ENCODE measurements at places on chromosomes 11 and 22.

DNA sequence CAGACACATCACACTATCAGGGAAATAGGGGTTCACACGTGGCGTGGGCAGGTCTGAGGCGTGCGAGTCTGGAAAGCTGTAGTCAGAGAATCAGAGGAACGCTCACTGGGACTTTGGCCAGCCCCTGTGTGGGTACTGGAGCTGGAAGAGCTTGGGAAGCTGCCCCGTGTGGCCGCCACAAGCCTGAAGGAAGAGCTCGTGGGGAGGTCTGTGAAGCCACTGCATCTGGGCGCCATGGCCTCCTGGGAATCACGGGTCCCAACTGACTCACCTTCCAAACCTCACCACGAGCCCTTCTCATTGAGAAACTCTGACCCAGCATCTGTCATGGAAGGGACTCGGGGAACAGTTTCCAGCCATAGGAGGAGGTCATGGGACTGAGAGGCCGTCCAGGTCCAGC, 5.9 kb upstream of the MRGPRF start:
- DNase-seq: no peak

- DNase-seq: no peak
Measured at GRCh38 chr11:95306801-95307200, 75.8 kb upstream of the SESN3 start.

GRCh38 chr22:21903283-21903682, 35.8 kb upstream of the MAPK1 start:
- no peak for DNase-seq

DNA sequence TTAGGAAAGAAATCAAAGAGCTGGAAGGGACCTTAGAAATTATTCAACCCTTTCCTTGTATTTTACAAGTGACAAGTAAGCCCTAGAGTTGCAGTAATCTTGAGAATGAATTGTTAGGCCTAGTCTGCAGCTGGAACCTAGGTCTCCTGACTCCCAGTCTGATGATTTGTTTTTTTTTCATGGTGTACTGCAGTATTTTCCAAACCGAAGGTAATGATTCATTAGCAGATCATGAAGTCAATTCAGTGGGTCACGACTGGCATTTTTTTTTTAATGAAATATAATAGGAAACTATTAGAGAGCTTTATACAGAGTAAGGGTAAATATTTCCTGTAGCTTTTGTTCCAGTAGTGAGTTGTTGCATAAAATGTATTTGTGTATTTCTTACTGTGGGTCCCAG, 42.8 kb downstream of the EXT2 start:
- DNase-seq: no peak

DNA sequence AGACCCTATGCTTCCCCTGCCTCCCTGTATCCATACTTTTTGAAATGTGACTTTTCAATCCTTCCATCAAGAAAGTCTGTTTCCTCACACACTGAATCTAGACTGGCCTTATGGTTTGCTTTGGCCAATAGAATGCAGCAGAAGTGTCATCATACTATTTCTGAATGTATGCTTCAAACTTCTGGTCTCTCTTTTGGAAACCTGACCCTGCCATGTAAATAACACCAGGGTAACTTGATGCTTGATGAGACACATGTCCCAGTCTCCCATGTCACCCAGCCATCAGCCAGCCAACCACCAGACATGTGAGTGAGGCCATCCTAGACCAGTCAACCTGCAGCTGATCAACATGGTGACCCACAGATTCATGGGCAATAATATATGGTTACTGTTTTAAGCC, 29.7 kb upstream of the CAVIN3 start:
- no peak for DNase-seq

- DNase-seq: no peak
Measured at GRCh38 chr11:34957206-34957605, 40.8 kb downstream of the PDHX start.

GRCh38 chr11:131353766-131354165, 16.6 kb upstream of the NTM start:
- no peak for DNase-seq

- no peak for DNase-seq
Measured at GRCh38 chr11:26199331-26200095, 132.4 kb upstream of the ANO3 start.

- no peak for DNase-seq
Measured at GRCh38 chr11:83374311-83374710, 88.1 kb upstream of the CCDC90B start.

DNA sequence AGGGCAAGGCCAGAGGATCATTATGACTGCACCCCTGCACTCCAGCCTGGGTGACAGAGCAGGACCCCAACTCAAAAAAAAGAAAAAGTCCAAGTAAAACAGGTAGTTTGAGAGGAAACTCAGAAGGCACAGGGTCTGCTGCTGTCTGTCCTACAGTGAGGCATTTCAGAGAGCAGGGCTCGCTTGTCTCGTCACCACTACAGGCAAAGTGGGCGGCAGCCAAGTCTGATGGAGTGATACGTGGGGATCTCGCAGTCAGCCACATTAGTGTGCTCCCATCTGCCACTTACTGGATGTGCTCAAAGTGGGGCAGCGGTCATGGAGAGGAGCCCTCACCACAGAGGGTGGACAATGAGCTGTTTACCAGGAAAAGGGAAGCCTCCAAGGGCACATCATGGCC, 42.1 kb downstream of the PI4KA start:
- no peak for DNase-seq

DNA sequence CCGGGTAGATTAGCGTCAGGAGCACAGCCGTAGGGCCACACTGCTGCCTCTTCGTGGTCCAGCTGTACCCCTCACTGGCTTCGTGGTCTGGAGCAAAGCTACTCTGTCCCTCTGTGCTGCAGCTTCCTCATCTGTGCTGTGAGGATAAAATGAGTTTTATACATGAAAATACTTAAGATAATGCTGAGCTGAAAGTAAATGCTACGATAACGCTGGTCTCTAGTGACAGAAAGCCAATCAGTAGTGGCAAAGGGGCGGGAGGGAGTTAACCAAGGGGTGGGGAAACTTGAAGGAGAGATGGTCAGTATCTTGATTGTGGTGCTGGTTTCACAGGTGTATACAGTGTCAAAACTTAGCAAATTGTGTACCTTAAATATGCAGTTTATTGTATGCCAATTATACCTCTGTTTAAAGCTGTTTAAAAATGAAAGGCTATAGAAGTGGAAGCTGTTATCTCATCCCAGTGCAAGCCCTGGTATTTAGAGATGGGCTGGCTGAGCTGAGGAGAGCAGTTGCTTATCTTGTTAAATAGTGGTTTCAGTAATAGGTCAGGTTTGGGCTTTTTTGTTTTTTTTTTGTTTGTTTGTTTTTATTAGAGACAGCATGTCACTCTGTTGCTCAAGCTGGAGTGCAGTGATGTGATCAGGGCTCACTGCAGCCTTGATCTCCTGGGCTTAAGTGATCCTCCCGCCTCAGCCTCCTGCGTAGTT, 36.7 kb downstream of the ACO2 start:
- DNase-seq: no peak

- DNase-seq: no peak
Measured at GRCh38 chr11:37948258-37948657, 1350.2 kb upstream of the RAG2 start.

DNA sequence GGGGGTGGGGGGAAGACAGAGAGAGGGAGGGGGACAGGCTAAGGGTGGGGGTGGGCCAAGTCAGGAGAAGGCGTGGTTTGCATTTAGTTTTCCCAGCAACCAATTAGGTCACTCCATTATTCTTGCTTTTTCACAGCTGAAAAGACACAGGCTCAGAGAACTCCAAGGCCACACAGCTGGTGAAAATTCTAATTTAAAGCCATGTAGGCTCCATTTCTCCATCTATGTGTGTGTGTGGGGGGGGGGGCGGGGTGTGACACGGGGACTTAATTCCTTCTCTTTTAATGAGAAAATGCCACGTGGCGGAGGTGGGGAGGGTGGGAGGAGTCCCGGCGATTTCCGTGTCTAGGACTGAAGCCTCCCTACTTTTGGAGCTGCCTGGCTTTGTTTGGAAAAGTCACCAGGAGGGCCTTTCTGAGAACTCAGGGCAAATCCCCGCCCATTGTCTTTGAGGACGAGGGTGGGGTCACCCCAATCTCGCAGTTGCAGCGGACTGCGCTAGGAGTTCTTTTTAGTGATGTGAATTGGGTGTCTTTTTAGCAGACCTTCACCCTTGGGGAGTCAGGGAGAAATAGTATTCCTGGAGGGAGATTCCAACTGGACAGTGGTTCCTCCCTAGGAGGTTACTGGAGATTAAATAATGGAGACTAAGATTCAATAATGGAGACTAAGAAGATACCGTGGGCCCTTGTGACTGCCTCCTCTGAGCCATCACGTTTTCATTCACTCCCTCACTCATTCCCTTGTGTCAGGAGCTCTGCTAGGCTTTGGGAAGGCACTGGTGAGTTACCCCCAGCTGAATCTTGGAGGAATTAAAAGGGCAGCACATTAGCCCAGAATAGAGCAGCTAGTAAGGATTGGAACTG, 36.4 kb upstream of the PTPRJ start:
- DNase-seq: no peak

GRCh38 chr22:23036684-23037428, 33.5 kb upstream of the GNAZ start:
- peak; percentile 77 for DNase-seq

DNA sequence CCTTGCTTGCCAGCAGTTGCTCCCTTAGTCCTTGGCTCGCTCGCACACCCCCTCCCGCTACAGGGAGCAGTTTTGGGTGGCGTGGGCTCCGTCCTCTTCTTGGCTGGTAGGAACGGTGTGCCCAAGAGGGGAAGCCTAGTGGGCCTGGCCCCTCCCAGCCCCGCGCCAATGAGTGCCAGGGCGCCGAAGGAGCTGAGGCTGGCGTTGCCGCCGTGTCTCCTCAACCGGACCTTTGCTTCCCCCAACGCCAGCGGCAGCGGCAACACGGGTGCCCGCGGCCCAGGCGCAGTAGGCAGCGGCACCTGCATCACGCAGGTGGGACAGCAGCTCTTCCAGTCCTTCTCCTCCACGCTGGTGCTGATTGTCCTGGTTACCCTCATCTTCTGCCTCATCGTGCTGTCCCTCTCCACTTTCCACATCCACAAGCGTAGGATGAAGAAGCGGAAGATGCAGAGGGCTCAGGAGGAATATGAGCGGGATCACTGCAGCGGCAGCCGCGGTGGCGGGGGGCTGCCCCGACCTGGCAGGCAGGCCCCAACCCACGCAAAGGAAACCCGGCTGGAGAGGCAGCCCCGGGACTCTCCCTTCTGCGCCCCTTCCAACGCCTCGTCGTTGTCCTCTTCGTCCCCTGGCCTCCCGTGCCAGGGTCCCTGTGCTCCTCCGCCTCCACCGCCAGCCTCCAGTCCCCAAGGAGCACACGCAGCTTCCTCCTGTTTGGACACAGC, 1.6 kb downstream of the C11orf87 start:
- peak; percentile 46 for DNase-seq

DNA sequence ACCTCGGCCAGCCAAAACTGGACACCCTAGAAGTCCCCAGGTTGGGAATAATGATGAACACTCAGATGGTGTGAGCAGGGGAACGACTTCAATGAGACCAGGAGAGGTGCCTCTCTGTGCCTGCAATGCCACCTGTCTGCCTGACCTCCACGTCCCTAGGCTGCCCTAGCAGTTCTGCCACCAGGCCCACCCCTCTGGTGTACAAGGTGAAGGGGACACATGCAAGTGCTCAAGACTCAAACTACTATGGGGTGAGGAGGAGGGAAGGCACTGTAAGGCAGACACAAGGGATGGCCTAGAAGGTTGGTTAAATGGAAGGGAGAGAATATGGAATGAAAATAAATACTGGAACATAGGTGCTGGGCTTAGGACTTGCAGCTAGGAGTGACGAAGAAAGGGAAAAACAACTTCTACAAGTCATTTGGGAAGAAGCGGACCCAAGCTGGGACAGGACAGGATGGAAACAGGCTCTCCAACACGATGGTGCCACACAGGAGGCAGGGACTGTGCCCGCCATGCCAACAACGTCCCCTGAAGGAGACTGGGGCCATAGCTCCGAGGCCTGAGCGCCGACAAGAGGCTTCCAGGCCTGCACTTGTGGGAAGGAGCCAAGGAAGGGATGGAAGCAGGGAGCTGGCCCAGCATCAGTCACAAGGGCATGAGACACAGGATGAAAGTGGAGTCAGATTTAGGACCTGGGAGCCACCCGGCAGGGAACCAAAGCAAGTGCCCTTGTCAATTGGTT, 18.5 kb downstream of the SERPIND1 start:
- no peak for DNase-seq

GRCh38 chr22:17866621-17867020, 92.4 kb upstream of the BID start:
- no peak for DNase-seq

DNA sequence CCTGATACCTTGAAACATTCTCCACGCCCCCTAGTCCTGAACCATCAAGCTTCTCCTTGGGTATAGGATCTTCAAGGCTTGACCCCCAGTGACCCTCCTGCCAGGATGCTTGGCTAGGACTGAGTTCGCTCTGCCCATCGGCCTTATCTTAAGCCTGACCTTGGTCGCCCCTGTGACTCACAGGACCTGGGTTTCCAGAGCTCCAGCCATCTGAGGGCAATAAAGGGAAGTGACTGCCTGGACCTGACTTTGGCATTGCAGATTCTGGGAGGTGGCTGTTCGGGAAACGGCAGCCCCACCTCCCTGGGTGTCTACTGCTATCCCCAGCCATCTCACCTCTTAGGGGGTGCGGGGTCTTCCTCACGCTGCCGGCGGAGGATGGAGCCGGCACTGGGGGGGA, 15.4 kb downstream of the CARD10 start:
- DNase-seq: no peak

DNA sequence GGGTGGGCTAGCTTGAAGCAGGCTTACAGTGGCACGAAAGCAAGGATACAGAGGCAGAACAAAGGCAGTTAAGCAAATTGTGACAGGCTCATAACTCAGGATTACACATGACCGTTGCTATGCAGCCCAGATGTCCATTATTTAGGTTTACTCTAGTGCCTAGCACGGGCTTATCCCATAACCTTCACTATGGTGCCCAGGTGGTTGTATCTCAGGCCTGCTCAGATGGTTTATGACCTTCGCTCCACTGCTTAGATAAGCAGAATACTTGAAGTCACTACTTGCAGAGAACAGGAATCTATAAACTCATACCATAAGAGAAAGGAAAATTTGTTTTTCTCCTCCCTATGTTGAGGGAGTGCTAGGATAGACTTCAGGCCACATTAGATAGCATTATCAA, 9.0 kb downstream of the OR6M1 start:
- no peak for DNase-seq

DNA sequence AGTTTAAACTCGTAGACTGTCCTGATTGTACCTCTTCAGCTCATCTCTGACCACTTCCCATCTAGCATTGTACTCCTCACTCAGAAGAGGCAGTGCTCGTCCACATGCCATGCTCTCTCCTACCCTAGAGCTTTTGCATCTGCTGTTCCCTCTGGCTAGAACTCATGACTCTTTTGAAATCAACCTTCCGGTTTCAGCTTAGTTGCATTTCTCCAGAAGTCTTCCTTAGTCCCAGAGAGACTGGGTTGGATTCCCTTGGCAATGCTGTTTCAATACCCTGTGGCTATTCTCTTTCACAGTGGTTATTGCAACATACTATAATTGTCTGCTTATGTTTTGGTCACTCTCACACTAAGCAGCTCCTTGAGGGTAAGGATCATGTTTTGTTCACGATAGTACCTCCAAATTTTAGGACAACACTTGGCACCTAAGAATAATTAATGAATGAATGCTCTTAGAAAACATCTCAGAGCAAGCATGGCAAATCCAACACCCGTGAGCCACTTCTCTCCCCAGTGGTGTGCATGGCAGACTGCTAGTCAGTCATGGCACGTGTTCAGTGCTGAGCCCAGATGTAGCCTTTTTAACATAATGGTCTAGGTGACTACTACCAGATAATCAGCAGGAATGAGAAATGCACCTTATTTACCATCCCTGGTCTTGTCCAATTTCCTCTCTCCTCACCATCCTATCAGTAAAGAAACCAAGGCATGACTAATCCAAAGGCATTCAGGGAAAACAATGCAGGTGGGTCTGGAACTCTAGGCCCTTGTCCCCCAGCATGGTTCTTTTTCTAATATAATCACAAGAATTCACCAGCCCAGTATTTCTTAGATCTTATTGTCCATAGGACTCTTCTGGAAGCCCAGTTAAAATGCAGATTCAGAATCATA, 14.5 kb downstream of the SEPTIN3 start:
- no peak for DNase-seq

Measured in D341Med (cell line).